ENCODE measurements at places on chromosomes 2 and 18.
A peak's percentile ranks its signal among the peaks of the same experiment; 100 is the strongest.

DNA sequence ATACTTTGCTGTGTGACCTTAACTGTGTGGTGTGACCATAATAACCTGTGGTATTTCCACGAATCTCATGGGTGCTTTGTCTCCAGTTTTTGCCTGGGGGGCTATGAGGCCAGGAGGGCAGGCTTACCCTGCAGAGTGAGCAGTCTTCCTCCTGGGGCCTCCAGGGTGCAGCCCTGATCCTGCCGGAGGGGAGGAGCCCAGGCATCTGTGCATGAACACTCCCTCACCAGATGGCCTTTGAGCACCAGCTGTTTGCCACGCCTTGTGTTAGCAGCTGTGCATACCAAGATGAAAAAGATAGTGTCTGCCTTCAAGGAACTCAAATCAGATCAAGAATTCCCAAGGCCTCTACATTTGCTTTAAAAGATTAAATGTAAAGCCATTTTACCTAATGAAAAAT is 75.0 kb upstream of the RBM44 start:
- DNase-seq: peak; percentile 84

- DNase-seq: no peak
Measured at GRCh38 chr2:121472470-121472993, 58.1 kb upstream of the RNU4ATAC start.

DNA sequence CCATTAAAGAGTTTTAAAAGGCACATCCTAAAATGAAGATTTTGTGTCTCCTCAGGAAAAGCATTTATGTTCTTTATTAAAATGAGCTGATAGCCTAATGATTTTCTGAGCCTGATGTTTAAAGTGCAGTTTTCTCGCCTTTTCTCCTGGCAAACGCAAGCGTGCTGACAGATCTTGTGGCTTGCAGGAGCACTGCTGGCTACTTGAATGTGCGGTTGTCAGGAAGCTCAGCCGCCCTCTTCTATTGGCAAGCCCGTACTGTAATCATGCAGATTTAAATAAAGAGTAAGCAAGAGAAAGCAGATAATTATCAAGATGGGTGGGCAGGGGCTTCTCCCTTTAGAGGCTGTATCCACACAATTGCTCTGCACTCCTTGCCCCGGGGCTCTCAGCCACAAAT is 139.5 kb upstream of the SPHKAP start:
- no peak for DNase-seq

- DNase-seq: no peak
Measured at GRCh38 chr18:24827501-24827900, 367.1 kb downstream of the HRH4 start.

- no peak for DNase-seq
Measured at GRCh38 chr2:176193048-176193447, 4.6 kb downstream of the HOXD1 start.

GRCh38 chr18:12092398-12093229 is 1.0 kb upstream of the ANKRD62 start:
- no peak for DNase-seq

- DNase-seq: peak; percentile 90
Measured at GRCh38 chr2:676647-677055, 555 bp downstream of the TMEM18 start.

DNA sequence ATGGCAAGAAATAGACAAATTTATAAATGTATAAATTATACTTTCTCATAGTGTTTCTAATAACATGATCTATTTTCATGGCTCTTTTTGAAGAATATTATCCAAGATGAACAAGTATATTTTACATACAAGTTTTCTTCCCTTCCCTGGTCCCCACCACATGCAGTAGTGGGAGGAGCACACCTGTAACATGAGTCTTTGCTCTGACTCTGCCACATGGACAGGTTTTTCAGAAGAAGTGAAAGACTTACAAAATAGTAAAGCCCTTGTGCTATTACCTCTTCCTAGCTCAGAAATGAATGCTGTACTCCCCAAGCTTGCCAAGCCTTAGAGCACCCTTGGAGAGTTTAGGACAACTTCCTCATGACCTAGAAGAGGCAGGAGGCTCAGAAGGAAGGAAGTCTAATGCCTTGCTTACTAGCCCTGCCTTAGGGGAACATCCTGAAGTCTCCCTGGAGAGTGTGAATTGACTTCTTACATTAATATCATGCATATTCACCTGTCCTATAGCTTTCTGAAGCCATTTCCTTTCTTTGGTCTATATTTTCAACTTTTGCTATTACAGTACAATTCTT is 18.4 kb downstream of the MXD1 start:
- DNase-seq: no peak

- no peak for DNase-seq
Measured at GRCh38 chr18:56988022-56988421, 158.9 kb upstream of the BOD1L2 start.

DNA sequence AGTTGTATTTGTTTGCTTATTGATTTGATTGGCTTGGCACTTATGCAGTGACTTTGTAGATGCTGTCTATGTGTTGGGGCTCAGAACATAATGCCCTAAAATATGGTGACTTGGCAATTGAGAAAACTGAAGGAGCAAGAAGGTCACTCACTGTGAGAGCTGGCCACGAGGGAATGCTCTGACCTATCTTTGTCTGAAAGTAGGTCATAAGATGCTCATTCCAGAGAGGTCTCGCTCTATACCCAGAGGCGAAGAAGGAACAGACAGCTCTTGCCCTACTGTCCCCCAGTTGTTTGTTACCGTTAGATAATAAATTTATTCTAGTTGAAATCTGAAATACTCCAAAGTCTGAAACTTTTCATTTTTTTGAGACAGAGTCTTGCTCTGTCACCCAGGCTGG is 158.5 kb downstream of the TGIF1 start:
- DNase-seq: no peak

GRCh38 chr2:176206682-176207081 is 18.2 kb downstream of the HOXD1 start:
- DNase-seq: no peak

DNA sequence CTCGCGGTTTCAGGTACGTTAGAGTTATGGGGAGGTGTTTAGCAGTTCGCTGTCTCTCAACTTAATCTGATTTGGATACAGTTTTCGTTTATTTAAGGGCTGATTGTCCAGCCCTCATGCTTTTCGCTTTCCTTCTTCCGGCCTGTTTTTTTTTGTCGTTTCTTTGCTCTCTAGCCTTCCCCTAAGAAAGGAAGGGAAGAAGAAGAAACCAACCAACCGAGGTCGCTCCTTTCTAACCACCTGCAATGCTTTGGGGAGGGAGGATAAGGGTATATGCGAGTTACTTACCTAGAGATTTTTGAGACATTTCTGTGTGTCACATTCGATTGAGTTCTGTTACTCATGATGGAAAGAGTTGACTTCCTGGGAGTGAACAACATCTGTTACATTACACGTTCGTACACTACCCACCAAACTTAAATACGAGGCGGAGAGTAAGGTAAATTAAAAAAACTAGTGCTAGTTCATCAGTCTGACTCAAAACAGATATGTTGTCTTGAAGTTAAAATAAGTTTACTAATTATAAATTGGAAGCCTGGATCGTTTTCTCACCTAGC is 918 bp downstream of the EIF5B start:
- DNase-seq: peak; percentile 9

DNA sequence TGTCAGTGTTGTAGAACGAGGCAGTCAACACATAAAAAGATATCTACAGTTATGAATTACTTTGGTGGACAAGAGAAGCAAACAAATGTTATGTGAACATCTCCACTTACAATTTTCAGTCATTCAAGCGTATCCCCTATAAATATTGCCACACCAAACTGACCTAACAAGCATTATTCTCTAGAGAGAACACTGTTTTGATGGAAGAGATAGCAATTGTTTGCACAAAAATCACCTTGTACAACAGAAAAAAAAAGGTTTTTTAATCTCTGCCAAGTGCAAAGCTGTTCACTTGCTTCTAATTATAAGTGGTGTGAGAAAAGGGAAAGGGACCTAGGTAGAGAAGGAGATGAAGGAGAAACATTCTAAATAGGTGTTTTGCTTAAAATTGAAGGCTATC is 33.8 kb downstream of the PID1 start:
- no peak for DNase-seq

- no peak for DNase-seq
Measured at GRCh38 chr2:7773362-7774360, 856.4 kb downstream of the RNF144A start.

DNA sequence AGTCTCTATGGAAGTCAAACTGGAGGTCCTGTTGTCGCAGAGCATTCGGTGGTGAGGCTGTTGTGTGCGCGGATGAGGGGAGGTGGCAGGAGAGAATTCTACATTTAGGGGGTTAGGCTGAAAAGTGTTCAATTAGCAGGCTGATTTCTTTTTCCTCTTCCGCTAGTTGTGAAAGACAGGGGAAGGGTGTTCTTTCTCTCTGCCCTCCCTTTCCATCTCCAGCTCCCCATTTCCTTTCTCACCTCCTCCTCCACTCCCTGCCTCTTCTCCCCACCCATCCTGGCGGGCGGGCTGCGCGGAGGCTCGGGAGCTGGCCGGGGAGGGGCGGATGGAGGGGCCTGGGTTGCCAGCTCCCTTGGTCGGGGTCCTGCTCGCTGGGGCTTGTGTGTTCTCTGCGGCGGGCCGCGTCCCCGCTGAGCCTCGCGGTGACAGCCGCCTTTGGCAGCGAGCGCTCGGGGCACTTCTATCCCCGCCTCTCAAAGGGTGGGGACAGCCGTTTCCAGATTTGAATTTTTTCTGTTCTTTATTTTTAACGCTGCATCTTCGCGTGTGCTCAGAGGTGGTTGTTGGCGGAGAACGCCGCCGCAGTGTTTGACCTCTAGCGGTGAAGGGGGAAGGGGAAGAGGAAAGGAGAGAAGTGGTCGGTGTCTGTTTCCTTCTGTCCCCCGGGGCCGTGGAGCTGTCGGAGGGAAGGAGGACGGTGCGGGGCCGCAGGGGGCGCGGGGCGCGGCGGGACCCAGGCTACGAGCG is 3.6 kb downstream of the SOX11 start:
- no peak for DNase-seq

DNA sequence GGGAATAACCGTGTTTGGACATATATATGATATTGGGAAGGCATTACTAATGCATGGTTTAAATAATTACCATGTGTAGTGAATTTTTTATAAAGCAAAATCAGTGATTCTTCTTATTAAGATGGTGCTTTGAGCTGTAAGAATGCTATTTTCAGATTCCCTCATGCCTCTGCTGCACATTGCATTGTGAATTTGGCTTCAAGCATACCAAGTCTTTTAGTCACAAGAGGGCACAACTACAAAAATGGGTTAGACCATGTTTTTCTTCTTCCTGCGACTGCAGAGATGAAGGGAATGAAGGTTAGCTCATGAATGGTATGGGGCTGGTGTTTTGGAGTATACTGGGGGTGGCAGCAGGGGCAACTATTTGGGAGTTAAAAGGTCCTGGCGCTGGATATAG is 320.1 kb downstream of the SLC4A3 start:
- DNase-seq: no peak

DNA sequence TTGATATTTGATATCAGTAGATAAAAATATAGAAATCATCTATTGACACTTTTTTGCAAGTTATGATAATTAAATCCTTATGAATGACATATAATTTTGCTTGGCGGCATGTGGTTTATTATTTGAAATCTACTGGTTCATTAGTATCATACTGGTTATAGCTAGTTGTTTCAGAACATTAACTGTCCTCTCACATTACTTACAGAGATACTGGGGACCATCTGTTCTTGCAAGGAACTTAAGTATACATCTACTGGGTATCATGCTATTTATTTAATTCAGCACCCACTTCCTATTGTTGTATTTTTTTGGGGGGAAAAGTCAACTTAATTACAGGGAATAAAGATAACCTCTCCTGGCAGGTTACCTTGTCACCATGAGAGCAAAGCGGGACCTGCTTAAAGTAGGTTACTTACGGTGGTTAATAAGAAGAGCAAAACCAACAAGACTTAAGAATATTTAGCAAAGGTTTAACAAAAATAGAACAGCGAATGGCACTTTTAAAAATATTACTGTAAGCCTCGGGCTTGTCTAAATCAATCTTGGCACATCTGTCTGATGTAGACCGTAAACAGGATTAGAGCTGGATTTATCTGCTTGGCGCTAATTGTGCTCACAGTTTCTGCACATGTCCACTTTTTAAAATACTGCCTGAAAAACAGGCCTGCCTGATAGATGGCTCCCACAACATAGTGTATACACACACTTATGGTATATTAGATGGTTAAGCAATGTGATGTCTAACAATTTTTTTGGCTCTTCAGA is 41.8 kb downstream of the CERKL start:
- DNase-seq: peak; percentile 87

DNA sequence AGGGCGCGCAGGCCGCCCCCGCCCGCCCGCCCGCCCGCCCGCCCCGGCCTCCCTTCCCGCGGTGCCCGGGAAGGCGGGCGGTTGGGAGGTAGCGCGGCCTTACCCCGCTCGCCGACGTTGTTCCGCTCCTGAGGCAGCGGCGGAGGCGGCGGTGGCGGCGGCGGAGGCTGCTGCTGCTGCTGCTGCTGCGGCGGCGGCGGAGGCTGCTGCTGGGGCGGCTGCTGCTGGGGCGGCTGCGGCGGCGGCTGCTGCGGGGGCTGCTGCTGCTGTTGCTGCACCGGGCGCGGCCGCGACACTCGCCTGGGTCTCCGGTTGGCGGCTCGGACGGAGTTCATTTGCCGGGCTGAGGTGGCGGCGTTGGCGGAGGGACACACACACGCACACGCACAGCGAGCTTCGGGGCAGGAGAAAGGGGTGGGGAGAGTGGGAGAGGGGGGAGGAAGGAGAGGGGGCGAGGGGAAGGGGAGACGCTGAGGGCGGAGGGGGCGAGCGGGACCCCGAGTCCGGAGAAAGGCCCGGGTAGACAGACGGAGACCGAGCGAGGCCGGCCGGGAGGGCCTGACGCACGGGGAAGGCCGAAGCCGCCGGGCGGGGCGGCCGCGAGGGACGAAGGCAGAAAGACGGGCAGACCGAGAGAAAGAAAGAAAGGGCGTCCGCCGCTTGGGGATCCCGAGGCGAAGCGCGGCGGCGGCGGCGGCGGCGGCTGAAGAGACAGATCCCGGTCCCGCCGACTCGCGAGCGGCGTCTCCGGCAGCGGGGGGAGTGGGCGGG is 727 bp downstream of the FBXO11 start:
- DNase-seq: no peak

DNA sequence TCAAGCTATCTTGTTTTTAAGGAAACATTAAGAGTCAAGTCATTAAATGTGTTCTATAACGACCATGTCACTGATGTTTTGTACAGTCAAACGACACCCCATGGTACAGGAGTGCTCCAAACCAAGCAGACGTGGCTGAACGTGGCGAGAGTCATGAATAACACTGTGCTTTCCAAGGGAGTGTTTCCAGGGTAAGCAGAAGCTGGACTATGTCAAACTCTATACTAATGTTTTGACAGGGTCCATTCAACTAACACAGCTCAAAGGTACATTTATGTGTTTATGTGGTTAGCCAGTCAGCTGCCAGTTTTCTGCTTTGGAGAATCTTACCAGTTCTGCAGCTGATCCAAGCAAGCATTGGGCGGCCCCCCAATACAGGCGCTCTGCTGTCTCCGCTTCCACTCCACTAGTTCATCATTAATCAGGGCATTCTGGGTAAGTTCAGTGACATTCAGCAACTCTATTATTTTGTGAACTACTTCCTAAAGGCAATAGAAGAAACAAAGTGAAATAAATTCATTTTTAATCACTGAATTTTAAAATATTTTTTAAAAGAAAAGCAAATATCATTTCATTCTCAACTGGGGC is 16.4 kb downstream of the STAT1 start:
- no peak for DNase-seq

- peak; percentile 65 for DNase-seq
Measured at GRCh38 chr18:57223144-57223870, 76.4 kb downstream of the BOD1L2 start.

GRCh38 chr2:236981701-236982485 is 103.8 kb upstream of the COPS8 start:
- no peak for DNase-seq

GRCh38 chr2:70943205-70943871 is 7.6 kb downstream of the ATP6V1B1 start:
- no peak for DNase-seq

- no peak for DNase-seq
Measured at GRCh38 chr2:126425943-126426342, 230.0 kb upstream of the GYPC start.
